ENCODE measurements at places on chromosomes 3 and 15. TPM values are rescaled to one million over a fixed set of nuclear protein-coding genes. Genes with fewer than 3 reads are reported as not detected.

DNA sequence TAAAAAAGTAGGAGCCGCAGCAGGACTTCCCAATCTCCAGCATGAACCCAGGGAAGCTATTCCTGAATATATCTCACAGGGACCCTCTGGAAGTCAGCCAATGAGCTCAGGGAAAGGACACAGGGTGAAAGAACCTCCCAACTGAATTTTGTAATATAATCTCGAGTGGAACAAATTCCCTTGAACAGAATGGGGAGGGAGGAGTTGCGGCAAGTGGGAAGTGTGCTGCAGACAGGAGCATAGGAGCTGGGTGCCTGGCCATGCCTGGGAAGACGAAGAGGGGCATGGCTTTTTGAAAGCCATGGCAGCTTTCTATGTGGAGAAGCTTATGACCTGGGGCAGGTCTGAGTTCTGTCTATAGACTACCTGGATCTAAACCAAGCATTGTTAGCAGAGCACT, 98.4 kb downstream of the CBLB start:
- no peaks in the 10 kb centered on the region for H3K4me1 ChIP-seq
- H3K4me3 ChIP-seq: no peak overlapping the region
- no peaks in the 10 kb centered on the region for H3K27me3 ChIP-seq
- no peak overlapping the region for H3K27ac ChIP-seq
- DNase-seq: no peak
- H3K36me3 ChIP-seq: no peaks in the 10 kb centered on the region

Gene CCDC80
- total RNA-seq: 59.3 TPM

DNA sequence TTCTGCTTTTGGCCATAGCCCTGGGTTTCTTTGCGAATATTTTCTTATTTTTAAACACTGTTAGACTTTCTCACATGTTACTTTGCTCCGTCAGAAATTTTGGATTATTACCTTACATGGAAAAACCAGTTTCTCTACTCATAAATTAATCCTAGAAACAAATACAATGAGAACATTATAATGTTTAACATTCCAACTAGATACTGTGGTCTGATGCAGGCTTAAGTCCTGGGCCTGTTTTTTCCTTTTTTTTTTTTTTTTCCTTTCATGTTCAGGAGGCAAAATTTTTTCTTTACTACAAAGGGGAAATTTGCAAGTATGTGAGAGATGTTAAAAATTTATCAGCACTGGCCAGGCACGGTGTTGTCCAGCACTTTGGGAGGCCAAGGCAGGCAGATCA, 28.9 kb downstream of the POPDC2 start:
- no peak overlapping the region for H3K27ac ChIP-seq
- no peak for DNase-seq
- H3K27me3 ChIP-seq: no peaks in the 10 kb centered on the region
- H3K4me1 ChIP-seq: peaks cover 28% of the 10 kb centered on the region
- H3K4me3 ChIP-seq: no peak overlapping the region

DNA sequence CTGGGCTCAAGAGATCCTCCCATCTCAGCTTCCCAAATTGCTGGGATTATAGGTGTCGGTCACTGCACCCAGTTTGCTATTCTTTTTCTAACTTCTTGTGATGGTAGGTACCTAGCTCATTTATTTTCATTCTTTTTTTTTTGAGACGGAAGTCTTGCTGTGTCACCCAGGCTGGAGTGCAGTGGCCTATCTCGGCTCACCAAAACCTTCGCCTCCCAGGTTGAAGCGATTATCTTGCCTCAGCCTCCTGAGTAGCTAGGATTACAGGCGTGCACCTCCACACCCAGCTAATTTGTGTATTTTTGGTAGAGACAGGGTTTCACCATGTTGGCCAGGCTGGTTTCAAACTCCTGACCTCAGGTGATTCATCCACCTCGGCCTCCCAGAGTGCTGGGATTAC, 30.1 kb upstream of the RAD51 start:
- no peak overlapping the region for H3K4me3 ChIP-seq
- H3K27me3 ChIP-seq: no peaks in the 10 kb centered on the region
- no peaks in the 10 kb centered on the region for H3K36me3 ChIP-seq
- no peak overlapping the region for H3K27ac ChIP-seq
- no peaks in the 10 kb centered on the region for H3K4me1 ChIP-seq
- no peak for DNase-seq

GRCh38 chr3:24707936-24708335, 213.3 kb upstream of the THRB start:
- H3K4me3 ChIP-seq: no peak overlapping the region
- H3K27ac ChIP-seq: no peak overlapping the region
- no peaks in the 10 kb centered on the region for H3K36me3 ChIP-seq
- H3K27me3 ChIP-seq: no peaks in the 10 kb centered on the region
- no peak for DNase-seq
- H3K4me1 ChIP-seq: no peaks in the 10 kb centered on the region

GRCh38 chr3:126679831-126680666, 24.0 kb upstream of the CHCHD6 start:
- H3K36me3 ChIP-seq: no peaks in the 10 kb centered on the region
- H3K4me3 ChIP-seq: no peak overlapping the region
- no peak overlapping the region for H3K27ac ChIP-seq
- no peaks in the 10 kb centered on the region for H3K4me1 ChIP-seq
- peaks cover 6% of the 10 kb centered on the region for H3K27me3 ChIP-seq

- H3K27ac ChIP-seq: no peak overlapping the region
- no peaks in the 10 kb centered on the region for H3K27me3 ChIP-seq
- H3K4me1 ChIP-seq: no peaks in the 10 kb centered on the region
- no peaks in the 10 kb centered on the region for H3K36me3 ChIP-seq
- no peak overlapping the region for H3K4me3 ChIP-seq
Measured at GRCh38 chr3:151561878-151562277, 101.0 kb upstream of the IGSF10 start.

DNA sequence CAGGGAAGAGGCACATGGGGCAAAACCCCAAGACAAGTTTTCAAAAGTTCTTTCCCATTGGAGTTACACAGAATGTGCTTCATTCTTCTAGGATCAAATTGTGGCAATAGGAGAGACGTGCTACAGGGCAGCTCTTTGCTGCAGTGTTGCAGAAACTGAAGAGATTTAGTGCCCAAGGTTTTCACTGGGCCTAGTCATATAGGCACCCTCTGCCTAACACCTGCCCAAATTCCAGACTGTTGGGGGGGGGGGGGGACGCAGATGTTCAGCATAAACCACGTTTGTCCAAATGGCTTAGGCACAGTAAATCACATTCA, 346.8 kb upstream of the ZNF717 start:
- no peaks in the 10 kb centered on the region for H3K4me1 ChIP-seq
- H3K27me3 ChIP-seq: no peaks in the 10 kb centered on the region
- H3K4me3 ChIP-seq: no peak overlapping the region
- DNase-seq: no peak

DNA sequence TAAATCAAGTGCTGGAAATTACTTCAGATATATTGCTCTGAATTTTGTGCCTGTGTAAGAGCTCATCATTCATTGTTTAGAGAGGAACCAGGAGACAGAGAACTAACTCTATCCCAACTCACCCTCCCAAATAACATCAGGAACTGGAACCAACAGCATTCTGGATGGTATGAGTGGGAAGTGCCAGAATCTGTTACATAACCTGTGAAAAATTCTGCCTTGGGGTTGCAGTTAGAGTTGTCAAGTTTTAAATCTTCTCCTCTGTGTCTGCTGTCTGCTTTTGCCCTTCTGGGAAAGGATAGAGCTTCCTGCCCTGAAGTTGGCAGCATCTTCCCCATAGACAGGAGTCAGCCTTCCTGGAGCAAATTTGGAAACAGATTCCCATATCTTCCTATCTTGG, 41.2 kb downstream of the TIMP4 start:
- H3K27ac ChIP-seq: no peak overlapping the region
- no peak overlapping the region for H3K4me3 ChIP-seq
- no peaks in the 10 kb centered on the region for H3K36me3 ChIP-seq

GRCh38 chr3:124967964-124968363, 33.4 kb upstream of the MUC13 start:
- H3K4me3 ChIP-seq: no peak overlapping the region
- H3K27ac ChIP-seq: no peak overlapping the region
- no peaks in the 10 kb centered on the region for H3K27me3 ChIP-seq
- peaks cover 4% of the 10 kb centered on the region for H3K36me3 ChIP-seq
- no peak for DNase-seq

Gene CHRNB4
- total RNA-seq: not detected

Gene CA12
- total RNA-seq: 1.8 TPM

Gene POLG
- 79.4 TPM for total RNA-seq

GRCh38 chr3:125161607-125162219, 50.8 kb downstream of the SLC12A8 start:
- no peak overlapping the region for H3K27ac ChIP-seq
- H3K4me1 ChIP-seq: no peaks in the 10 kb centered on the region
- no peak overlapping the region for H3K4me3 ChIP-seq
- no peaks in the 10 kb centered on the region for H3K36me3 ChIP-seq

DNA sequence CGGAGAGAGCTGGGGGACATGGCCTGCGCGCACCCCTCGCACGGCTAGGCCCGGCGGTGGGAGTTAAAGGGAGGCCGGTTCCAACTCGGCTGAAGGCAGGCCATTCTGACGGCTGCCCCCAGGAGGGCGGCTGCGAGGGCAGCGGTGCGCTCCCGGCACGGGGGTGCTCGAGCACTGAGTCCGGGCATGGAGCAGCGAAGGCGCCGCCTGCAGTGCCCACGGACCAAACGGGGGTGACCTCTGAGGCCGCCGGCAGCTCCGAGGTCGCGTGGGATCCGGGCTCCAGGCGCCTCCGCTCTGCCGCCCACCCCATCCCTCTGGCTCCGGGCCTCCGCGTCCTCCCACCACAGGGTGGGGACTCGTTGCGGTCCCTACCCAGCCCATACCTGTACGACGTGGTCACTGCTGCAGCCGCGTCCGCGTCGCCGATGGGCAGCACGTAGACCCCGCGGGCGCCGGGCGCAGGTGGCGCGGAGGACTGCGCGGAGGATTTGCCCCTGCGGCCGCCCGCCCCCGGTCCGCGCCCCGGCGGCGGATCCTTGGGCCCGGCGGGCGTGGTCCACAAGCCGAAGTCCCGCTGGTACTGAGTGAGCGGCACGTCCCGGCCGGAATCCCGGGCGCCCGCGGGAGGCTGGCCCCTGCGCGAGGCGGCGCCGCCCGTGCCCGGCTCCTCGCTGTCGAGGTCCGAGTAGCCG, 469 bp downstream of the MAP6D1 start:
- peaks cover 6% of the 10 kb centered on the region for H3K36me3 ChIP-seq
- H3K4me1 ChIP-seq: peaks cover 8% of the 10 kb centered on the region
- H3K27ac ChIP-seq: no peak overlapping the region
- DNase-seq: peak; percentile 19
- peak overlapping the region; percentile 48 for H3K4me3 ChIP-seq
- H3K27me3 ChIP-seq: no peaks in the 10 kb centered on the region

- H3K27me3 ChIP-seq: no peaks in the 10 kb centered on the region
- H3K36me3 ChIP-seq: no peaks in the 10 kb centered on the region
- no peak overlapping the region for H3K27ac ChIP-seq
- H3K4me1 ChIP-seq: no peaks in the 10 kb centered on the region
- no peak overlapping the region for H3K4me3 ChIP-seq
- DNase-seq: no peak
Measured at GRCh38 chr3:2771193-2771592, 339.0 kb downstream of the IL5RA start.

Gene ERC2
- total RNA-seq: 15.5 TPM

DNA sequence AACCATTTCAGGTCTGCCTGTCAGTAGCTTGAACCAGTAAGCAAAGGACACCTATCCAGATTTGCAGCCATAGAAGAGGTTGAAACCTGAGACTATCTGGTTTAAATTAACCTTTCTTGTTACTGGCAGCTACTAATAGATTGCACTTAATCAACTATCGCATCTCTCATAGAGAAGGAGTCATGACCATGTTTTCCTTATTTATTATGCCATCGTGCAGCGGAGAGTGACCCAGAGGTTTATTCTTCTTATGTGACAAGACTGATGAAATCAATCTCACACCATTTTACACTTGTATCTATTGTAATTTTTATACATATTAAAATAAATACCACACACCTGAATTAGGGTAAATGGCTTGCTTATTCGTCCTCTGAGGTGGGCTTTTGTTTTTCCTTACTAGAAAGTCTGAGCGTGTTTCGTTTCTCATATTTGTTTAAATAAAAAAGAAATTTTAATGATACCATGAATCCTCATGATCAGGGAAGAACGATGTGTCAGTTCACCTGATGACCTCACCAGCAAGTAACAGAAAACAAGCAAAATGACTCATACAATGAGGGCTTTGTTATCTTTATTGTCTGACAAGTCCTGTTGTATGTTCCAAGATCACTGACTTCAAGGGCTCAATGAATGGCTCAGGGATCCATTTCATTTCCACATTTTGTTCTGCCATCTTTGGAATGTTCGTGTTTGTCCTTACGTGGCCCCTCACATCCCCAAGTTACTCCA, 379.5 kb upstream of the DPH6 start:
- no peak for DNase-seq
- no peaks in the 10 kb centered on the region for H3K27me3 ChIP-seq
- no peak overlapping the region for H3K27ac ChIP-seq
- no peak overlapping the region for H3K4me3 ChIP-seq
- no peaks in the 10 kb centered on the region for H3K36me3 ChIP-seq

DNA sequence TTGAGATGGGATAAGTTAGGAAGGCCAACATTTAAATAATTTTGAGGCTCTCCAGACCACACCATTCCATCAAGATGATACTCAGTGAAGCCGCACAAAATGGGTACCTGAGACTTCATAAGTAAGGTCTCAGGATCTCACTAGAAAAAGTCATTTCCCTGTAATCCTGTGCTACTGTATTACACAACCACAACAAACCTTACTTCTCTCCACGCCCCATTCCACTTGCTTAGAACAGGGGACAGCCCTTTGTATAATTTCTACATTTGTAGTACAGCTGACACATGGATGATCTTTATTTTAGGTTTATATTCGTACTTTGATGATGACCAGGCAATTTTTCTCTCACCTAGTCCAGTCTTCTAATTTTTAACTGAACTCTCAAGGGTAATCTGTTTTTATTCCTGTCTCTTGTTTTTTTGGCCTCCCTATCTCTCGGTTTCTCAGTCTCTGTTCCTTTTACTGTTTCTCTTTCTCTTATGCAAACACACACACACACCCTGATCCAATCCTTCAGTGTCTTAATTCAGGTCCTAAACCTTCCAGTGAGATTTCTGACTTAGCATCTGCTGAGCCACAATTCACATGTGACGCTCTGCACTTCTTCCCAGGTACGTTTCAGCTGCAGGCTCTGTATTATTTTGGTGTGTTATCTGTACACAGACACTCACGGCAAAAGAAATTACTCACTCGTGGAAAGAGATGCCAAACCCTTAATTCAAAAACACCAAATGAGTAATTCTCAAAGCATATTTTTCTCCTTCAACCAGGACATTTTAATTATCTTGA, 223.2 kb upstream of the THBS1 start:
- H3K27ac ChIP-seq: peak overlapping the region; percentile 100
- H3K4me3 ChIP-seq: no peak overlapping the region
- peaks cover 56% of the 10 kb centered on the region for H3K4me1 ChIP-seq
- no peak for DNase-seq
- H3K27me3 ChIP-seq: no peaks in the 10 kb centered on the region

DNA sequence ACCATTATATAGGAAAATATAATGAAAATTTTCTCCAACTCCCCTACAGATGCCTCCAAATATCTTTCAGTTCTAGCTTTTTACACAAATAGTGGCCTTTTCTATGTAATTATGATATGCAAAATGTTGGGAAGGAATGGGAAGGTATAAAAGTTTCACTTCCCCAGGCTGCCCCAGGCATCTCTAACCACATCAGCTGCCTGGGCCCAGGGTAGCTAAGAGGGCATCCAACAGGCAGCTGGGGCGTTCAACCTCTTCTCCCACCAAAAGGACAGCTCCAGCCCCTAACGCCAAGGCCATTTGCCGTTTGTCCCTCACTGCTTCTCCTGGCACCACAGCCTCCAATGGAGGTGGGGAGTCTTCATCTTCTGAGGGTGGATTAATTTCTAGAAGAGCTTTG, 188.1 kb upstream of the TSC22D2 start:
- no peak overlapping the region for H3K27ac ChIP-seq
- no peak overlapping the region for H3K4me3 ChIP-seq
- no peaks in the 10 kb centered on the region for H3K4me1 ChIP-seq

Gene SAMD7
- total RNA-seq: not detected

Data from endothelial cell of umbilical vein (primary cell).